ENCODE measurements at places on chromosomes 1 and 21. TPM values are rescaled to one million over a fixed set of nuclear protein-coding genes. Genes with fewer than 3 reads are reported as not detected.

The CD48 gene
- not detected for total RNA-seq

The IFI44L gene
- total RNA-seq, result 2.8 TPM

The ADAMTS5 gene
- 2.3 TPM for total RNA-seq

The HSPG2 gene
- 3,652 TPM for total RNA-seq

The DNALI1 gene
- total RNA-seq, result 3.8 TPM

The PIGM gene
- 2.5 TPM for total RNA-seq

The LMX1A gene
- not detected for total RNA-seq

The B3GALT2 gene
- total RNA-seq, result 0.78 TPM

The TNFAIP8L2 gene
- not detected for total RNA-seq

The CNR2 gene
- total RNA-seq, result not detected

The IL12RB2 gene
- total RNA-seq, result not detected

The S100A2 gene
- total RNA-seq, result 3.9 TPM

The TBX19 gene
- 1.1 TPM for total RNA-seq

The AADACL4 gene
- total RNA-seq, result not detected

The LCK gene
- total RNA-seq, result 1.1 TPM

The TCHH gene
- total RNA-seq, result 0.12 TPM

The SERTAD4 gene
- total RNA-seq, result 1.6 TPM

The MEX3A gene
- total RNA-seq, result 11.6 TPM

The ANKRD34A gene
- total RNA-seq, result 0.35 TPM

The ACKR1 gene
- not detected for total RNA-seq

All from glomerular endothelial cell (primary cell).